ENCODE measurements at places on chromosomes 13 and 19.

GRCh38 chr13:43472980-43473379 lies 313.8 kb downstream of the ENOX1 start:
- peak; percentile 5 for DNase-seq

DNA sequence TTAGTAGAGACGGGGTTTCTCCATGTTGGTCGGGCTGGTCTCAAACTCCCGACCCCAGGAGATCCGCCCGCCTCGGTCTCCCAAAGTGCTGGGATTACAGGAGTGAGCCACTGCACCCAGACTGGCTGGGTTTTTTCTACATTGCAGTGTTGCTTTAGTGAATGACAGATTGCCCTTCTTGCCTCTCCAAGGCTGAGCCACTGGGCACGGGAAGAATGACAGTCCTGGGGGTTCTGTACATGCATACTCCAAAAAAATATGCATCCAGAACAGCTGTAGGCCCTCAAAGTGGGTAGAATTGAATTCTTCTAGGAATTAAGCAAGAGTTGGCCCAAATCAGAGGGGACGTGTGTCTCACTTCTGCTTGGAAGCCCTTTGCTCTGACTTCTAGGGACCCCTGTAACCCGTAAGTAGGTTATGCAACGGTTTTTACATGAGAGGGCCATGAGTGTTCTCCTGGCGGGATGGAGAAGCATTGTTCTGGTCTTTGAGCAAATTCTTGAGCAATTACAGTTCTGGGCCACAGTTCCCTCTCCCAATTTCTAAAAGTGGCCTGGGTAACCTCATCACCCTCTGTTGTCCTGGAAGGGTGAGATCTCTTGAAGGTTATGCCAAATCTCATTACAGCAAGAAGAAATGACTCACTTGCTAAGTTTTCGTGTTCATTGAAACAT lies 3.6 kb downstream of the ACTN4 start:
- peak; percentile 53 for DNase-seq

DNA sequence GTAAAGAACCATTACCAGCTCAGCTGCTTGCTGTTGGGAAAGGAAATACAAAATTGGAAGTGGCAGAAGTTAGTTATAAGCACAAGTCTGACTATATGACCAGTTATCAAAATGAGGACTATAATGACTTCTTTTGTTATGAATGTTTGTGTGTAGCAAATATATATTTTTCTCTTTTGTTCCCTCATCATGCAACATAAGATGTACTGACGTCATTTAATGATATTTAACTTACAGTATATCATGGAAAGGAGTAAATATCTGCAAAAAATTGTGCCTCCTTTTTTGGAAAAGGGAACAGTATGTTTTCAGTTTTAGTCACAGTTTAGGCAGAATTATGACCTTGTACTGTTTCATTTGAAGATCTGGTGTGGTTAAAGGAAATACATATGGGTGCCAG lies 356.3 kb upstream of the SLITRK5 start:
- DNase-seq = no peak

- no peak for DNase-seq
Measured at GRCh38 chr13:30044932-30045331, 194.5 kb upstream of the UBL3 start.

GRCh38 chr13:21762512-21762911 lies 91.6 kb downstream of the FGF9 start:
- DNase-seq = no peak

DNA sequence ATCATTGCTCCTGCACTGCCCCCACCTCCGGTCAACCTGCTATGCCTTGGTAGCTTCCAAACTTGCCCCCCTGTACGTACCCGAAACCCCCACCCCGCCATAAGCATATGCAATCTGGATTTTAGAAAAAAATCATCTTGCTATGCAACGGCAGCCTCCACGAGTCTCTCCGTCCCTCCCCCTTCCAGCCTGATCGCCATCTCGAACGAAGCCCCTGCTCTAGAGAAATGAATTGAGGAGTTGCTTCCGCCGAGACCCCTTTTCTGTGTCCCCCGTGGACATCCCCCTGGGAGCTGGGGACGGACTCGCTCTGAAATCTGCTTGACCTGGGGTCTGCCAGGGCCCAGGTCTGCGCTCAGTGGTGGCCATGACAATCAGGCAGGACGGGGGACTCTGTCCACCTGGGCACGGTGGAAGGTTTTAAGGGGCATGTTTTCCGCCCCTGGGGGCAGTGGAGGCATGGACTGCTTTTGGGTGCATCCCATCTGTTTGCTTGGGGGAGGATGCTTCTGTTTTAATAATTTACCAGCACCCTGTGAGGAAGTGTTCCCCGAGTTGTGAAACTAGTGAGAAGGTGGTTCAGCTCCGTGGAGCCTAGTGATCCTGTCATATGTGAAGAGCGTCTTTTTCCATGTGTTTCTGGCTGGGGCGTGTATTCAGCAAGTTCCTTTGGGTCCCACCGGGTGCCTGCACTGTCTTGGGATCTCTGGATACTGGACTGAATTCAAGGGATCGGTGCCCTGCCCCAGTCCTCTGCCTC lies 1.0 kb downstream of the KDM4B start:
- DNase-seq = peak; percentile 52

GRCh38 chr19:41991025-41991424 lies 3.0 kb downstream of the ATP1A3 start:
- no peak for DNase-seq

DNA sequence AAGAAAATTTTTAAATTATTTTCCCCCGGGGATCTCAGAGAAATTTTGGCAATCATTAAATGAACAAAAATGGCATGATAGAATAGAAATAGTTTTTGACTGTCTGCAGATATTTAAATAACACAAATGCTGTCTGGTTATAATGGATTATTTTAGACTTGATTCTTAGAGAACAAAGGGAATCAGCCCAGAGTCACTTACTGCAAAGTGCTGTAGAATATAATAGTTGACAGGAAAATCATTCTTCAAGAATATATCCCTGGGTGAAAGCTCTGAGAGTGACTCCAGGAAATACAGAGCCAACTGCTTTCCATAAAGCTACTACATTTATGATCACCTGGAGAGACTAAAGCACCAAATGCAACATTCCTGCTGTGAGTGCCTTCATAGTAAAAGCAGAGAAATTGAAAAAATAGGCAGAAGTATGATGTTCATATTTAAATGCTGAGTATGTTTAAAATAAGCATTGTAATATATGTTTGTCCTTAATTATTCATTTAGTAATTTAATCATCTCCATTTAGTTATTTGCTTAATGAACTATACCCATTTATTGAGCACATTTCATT lies 1765.8 kb downstream of the SLITRK1 start:
- DNase-seq = no peak

- no peak for DNase-seq
Measured at GRCh38 chr13:90427322-90428272, 919.9 kb upstream of the MIR17HG start.

GRCh38 chr13:99961636-99962035 lies 9.9 kb downstream of the ZIC5 start:
- no peak for DNase-seq

DNA sequence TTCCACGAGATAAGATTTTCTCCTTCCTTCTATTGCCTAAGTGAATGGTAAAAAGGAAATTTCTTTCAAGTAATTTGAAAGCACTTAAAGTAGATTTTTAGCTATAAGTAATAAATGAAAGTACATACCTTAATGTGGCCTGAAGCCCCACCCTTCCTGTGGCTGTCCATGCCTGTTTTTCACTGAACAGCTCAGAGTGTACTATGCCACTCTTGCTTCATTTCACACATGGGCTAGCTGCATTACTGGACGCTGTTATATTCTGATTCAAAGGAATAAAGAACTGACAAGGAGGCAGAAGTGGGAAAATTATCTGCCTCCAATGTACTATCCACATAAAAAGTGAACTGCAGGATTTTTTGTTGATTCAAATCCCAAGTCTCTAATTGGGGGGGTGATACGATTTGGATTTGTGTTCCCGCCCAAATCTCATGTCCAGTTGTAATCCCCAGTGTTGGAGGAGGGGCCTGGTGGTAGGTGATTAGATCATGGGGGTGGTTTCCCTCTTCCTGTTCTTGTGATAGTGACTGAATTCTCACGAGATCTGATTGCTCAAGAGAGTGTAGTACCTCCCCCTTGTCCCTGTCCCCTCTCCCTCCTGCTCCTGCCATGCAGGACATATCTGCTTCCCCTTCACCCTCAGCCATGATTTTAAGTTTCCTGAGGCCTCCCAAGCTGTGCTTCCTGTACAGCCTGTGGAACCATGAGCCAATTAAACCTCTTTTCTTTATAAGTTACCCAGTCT lies 154.7 kb upstream of the SGCG start:
- DNase-seq = no peak

DNA sequence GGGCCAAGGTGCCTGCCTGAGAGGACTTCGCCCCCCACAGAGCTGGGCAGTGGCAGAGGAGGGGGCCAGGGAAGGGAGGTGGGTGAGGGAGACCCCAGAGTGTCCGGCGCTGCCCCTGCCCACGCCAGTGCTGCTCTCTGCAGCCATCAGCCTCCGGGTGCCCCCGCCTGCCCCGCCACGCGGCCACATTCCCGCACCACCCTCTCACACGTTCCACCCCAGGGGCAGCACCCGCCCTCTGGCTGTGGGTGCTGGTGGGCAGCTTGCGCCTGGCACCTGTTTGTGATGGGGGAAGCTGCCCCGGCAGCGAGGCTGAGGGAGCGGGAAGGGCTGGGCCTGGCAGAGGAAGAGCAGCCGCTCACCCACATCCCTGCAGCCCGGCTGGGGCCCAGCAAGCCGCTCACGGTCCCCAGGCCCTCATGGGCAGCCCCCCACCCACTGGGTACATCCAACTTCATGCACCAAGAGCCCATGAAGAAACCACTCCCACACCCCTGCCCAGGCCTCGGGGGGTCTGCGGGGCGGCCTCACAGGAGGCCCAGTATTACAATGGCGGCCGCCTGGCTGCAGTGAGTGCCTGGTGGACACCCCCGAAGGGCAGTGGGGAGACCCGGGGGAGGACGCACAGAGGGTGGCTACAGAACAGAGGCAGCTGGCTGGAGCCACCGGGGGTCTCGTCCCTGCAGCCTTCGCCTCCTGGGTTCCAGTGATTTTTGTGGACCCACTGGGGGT lies 14.0 kb downstream of the SBNO2 start:
- no peak for DNase-seq

DNA sequence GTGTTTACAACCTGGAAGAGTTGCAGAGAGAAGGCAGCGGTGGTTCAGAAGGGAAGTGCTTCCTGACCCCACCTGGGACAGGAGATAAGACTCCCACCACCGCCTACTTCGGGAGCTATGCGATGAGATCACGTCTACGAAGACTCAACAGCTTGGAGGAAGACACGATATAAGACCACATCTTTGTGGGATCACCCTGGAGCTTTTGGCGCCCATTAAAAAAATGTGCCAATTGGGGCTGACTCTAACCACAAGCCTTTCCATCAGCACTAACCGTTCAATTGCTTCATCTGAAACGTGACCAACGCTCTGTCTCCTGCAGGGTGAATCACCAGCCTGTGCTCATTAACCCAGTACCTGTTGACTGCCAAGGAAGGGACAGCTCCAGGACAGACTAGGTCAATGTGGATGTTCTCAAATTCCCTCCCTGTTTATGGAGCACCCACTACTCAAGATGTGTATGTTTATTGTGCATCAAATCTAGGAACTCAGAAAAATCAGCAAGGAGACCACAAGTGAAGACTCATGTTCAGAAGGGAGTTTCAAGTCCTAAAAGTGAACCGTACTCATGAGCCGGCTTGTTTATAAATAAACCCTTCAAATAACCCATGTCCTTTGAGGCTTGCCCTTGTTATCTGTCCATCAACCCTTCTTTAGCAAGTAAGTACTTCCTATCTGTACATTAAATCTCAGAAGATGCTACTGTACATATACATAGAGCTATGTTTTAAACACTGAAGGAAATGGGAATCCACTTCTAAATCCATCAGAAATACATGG lies 67.5 kb downstream of the LATS2 start:
- DNase-seq = peak; percentile 90

- no peak for DNase-seq
Measured at GRCh38 chr13:78784014-78784750, 125.2 kb upstream of the OBI1 start.

GRCh38 chr19:36379510-36379819 lies 464 bp upstream of the ZFP14 start:
- no peak for DNase-seq

DNA sequence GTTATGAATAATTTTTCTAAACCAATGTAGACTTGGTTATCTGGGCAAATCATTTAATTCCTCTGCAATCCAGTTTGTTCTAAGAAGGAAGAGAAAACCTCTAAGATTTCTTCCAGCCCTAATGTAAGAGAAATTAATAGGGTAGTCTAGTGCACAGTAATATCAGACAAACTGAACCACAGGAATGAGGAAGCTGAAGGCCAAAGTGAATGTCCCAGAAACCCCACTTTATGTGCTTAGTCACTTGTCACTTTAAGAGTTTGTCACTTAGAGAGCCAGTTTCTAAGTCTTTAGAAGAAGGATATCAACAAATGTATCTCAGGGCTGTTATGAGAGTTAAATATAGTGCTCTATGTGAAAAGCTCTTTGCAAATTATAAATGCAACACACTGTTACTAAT lies 750.6 kb downstream of the DIAPH3 start:
- peak; percentile 11 for DNase-seq

- peak; percentile 13 for DNase-seq
Measured at GRCh38 chr19:20422216-20423205, 143.1 kb downstream of the ZNF737 start.

- DNase-seq = no peak
Measured at GRCh38 chr13:112251930-112252585, 124.1 kb upstream of the SPACA7 start.

DNA sequence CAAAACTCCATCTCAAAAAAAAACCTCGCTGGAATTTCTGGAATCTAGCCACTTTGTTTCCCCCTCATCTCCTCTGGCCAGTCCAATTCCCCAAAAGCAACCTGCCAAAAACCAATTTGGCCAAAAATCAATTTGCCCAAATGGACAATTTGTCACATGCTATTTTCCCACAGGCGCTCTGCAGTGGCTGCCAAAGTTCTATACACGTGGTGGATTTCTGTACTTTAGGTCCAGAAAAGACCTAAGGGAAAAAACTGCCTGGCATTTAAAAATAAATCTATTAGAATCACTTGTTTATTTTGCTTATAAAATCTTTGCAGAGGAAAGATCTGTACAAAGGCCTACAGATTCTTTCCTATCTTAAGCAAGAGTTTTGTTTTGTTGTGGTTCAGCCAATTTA lies 79.4 kb downstream of the MAP4K1 start:
- no peak for DNase-seq

- DNase-seq = peak; percentile 96
Measured at GRCh38 chr13:41694545-41695301, 237.4 kb downstream of the RGCC start.

DNA sequence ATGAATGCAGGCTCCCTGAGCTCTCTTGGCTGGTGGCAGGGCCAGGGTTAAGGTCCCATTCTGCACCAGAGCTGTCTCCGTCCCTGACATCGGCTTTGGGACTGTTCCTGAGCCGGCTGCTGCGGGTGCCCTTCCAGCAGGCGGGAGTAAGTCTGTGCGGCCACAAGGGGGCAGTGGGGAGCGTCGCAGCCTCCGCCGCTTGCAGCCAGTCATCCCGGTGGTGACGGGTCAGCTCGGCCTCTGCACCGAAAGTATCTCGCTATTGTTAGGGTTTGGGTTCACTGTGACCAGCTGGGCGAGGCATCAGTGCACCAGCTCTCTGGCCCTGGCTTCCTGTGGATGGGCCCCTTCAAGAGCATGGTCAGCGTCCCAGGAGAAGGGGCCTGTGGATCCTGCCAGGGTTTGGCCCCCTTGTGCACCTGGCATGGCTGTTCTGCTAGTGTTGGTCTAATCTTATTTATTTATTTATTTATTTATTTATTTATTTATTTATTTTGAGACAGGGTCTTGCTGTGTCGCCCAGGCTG lies 15.1 kb downstream of the NDUFB7 start:
- peak; percentile 83 for DNase-seq

GRCh38 chr19:44903602-44904425 lies 1.8 kb upstream of the APOE start:
- peak; percentile 59 for DNase-seq

All from iris pigment epithelial cell (primary cell).